ENCODE measurements at places on chromosomes 2 and 18. TPM values are rescaled to one million over a fixed set of nuclear protein-coding genes. Genes with fewer than 3 reads are reported as not detected.

SOWAHC gene
- 5.3 TPM for total RNA-seq

SCG2 gene
- 10.5 TPM for total RNA-seq

GAREM2 gene
- 2.3 TPM for total RNA-seq

ADD2 gene
- 0.87 TPM for total RNA-seq

MPP4 gene
- not detected for total RNA-seq

FEV gene
- total RNA-seq: not detected

- peak; percentile 72 for DNase-seq
These were observed 61.6 kb upstream of the SLC38A11 start for GRCh38 chr2:165016772-165017411.

DNA sequence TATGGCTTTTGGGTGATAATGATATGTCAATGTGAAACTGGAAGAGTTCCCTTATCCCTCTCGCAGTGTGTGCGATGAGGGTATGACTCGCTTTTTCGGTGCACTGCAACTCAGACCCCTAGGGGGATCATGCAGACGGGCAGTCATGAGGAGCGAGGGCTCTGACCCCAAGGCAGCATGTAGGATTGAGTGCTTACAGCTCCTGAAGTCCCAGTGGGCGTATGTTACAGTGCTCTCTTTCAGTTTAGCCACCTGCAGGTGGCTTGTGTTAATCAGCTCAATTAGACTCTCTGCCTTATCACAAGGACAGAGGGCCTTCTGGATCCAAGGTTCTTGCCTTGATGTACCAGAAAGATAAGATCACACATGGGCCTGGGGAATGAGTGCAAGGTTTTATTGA is 1269.9 kb upstream of the GYPC start:
- DNase-seq: no peak

DNA sequence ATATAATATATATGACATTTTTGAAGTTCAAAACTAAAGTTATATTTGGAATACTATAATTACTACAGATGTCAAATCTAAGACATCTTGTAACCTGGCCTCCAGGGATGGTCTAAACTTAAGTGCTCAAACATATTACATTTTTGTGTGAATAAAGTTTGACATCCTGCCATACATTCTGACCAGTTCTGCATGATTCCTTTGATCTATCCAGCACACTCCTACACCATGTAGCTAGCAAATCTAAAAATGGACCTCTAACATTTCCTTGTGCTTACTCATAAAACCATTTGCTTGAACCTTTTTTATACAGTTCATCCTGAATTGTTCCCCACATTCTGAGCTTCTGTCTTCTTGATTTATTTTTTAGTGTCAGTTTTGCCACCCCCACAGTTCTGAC is 294.3 kb upstream of the ZNF804A start:
- no peak for DNase-seq

GRCh38 chr18:42039396-42039795 is 84.4 kb downstream of the PIK3C3 start:
- no peak for DNase-seq

DNA sequence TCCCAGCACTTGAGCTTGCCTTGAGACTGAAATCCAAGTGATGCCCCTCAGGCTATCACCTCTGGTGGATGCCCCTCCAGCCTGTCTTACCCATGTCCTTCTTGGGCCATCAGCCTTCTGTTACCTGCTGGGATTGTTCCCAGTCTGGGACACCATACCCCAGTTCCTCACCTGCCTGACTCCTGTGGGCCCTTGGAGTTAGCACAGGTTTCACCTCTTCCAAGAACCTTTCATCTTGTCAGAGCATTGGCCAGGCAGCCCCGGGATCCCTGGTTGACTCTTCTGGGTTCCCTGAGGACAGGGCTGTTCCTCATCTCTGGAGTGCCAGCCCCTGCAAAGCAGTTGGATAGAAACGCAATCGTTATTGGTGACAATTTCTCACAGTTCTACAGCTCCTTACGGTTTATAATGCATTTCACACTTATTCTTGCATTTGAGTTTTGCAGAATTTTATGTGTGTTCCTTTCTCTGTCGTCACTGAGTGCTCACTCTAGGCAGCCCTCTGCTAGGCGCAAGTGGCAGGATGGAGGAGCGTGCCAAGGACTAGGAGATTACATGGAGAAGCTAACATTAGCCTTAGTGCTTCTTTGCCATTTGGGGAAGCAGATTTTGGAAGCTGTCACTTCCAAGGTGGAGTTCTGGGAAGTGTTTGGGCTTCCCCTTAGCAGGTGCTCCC is 139.7 kb downstream of the DDX1 start:
- DNase-seq: no peak

GRCh38 chr18:28831908-28832307 is 655.0 kb upstream of the CDH2 start:
- DNase-seq: no peak

DNA sequence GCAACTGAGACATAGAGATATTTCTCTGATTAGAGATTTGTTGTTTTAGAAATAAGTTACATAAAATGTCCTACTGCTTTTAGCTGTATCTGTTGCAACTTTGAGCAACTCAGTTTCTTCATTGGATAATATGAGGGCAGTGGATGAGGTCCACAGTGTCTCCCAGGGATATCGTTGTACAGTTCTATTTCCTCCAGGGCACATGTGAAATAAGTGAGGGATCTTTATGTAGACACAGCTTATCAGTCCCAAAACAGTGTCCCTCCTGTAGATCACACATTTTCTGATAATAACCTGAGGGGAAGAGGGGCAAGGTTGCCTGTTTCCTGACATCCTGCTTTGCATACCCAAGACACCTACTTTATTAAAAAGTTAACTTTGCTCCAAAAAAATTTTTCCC is 1231.2 kb upstream of the ZEB2 start:
- DNase-seq: no peak

Measured in stomach (tissue), 19 donors.